ENCODE measurements at places on chromosomes 1 and 21.
A peak's percentile ranks its signal among the peaks of the same experiment; 100 is the strongest.

- DNase-seq: no peak
These were observed 131.8 kb downstream of the ACBD6 start for GRCh38 chr1:180370597-180370996.

DNA sequence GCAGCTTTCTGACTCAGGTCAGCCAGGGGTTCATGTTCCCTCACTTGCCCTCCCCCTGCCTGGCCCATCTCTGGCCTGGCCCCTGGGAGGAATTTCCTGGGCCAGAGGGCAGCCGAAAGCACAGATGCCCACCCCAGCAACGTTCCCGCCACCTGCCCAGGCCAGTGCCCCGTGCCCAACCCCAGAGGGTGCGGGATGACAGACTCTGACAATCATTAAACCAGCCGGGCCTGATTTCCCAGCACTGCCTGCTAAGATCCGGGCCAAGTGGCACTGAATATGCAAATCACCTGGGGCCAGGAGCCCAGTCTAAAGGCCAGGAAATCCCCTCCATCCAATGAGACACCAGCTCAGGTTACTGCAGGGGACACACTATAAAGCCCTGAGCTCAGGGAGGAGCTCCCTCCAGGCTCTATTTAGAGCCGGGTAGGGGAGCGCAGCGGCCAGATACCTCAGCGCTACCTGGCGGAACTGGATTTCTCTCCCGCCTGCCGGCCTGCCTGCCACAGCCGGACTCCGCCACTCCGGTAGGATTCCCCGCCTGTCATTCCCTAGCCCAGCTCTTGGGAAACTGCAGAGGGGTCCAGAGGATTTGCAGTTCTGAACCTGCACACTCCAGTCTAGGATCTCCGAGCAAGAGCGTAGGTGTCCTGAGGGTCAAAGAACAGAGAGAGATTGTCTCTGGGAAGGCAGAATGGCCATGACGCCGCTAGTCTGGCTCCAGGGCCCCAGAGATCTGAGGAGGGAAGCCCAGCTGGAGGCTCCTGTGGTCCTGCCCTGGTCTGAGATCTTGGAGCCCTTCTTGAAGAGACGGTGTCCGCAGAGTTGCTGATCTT is at the start of gene ELF3:
Gene ELF3, plus strand, starts transcription at position 408 of the 836 bp plus-strand sequence. CDS start 550 bp downstream, outside the sequence.
- DNase-seq: peak; percentile 97

- DNase-seq: no peak
These were observed 476.3 kb upstream of the RUNX1 start for GRCh38 chr21:35525443-35525842.

GRCh38 chr1:40690771-40691537 is 550 bp upstream of the NFYC start:
- no peak for DNase-seq

DNA sequence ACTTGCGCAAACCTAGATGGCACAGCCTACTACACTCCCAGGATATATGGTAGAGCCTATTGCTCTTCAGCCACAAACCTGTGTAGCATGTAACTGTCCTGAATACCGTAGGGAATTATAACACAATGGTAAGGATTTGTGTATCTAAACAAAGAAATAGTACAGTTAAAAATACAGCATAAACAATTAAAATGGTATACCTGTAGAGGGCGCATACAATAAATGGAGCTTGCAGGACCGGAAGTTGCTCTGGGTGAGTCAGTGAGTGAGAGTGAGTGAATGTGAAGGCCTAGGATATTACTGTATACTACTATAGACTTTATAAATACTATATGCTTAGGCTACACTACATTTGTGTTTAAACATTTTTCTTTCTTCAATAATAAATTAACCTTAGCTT is 99.3 kb downstream of the PLD5 start:
- DNase-seq: no peak

GRCh38 chr1:61263905-61264824 is 181.8 kb downstream of the NFIA start:
- no peak for DNase-seq

GRCh38 chr1:185541871-185542301 is 192.3 kb upstream of the HMCN1 start:
- no peak for DNase-seq

DNA sequence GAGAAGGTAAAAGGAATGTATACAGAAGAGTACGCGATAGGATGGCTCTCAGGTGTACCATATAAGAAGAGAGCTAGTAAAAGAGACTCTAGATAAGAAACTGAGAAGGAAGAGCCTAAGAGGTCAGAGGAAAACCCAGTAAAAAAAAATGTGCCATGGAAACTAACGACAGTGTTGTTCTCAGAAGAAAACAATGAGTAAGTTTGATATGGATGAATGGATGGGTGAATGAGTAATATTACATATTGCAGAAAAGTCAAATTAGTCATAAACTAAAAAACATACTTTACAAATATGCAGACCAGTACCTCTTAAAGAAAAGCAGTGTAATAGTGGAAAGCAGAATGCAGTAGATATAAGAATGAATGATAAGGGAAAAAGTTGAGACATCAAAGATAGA is 316.2 kb downstream of the HMCN1 start:
- DNase-seq: no peak

GRCh38 chr1:181438013-181438412 is 45.3 kb upstream of the CACNA1E start:
- no peak for DNase-seq

DNA sequence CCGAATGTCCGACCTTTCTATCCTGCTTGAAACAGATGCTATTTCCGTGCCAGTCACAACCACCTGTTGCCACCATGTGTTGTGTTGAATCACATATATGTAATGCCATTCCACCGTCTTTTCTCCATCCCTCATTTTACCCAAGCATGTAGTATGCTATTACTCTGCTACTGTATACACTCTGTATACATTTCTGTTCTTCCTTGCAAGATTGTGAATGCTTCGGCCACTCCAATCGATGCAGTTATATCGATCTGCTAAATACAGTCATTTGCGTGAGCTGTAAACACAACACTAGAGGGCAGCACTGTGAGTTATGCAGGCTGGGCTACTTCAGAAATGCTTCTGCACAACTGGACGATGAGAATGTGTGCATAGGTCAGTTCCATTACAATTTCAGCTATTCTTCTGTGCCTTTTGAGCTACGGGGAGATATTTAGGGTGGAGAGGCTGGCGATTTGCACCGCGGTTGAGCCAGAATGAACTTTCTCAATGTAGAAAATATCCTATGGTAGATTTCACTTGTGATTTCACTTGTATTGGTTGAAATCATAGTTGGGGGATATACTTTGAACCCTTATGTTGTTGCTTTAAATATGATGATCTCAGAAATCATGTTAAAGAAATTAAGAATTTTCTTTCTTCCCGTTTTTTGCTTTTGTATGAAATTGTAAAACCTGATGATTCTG is 289.8 kb downstream of the NTNG1 start:
- DNase-seq: peak; percentile 17

DNA sequence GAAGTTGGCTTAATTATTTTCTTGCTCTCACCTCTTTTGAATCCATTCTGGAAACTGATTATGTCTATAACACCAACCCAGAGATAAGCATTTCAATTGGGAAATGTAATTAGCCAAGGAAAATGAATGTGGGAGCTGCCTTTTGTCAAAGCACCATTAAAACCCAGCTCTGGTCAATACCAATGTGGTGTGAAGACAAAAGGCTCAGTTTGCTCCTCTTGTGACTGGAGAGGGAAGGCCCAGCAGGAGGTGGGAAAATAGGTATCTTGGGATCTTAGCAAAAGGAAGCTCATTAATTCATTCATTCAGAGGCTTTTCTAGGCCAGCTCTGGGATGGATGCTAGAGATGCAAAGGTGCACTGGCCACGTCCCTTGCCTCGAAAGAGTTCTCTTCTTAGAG is 75.0 kb upstream of the SELENON start:
- DNase-seq: no peak

GRCh38 chr1:186643614-186644013 is 36.6 kb downstream of the PTGS2 start:
- no peak for DNase-seq

GRCh38 chr1:151197863-151198253 is 494 bp upstream of the PIP5K1A start:
- DNase-seq: no peak

GRCh38 chr1:39943471-39944290 is 11.3 kb upstream of the MFSD2A start:
- no peak for DNase-seq

- no peak for DNase-seq
These were observed 670 bp downstream of the COX20 start for GRCh38 chr1:244836135-244836521.

DNA sequence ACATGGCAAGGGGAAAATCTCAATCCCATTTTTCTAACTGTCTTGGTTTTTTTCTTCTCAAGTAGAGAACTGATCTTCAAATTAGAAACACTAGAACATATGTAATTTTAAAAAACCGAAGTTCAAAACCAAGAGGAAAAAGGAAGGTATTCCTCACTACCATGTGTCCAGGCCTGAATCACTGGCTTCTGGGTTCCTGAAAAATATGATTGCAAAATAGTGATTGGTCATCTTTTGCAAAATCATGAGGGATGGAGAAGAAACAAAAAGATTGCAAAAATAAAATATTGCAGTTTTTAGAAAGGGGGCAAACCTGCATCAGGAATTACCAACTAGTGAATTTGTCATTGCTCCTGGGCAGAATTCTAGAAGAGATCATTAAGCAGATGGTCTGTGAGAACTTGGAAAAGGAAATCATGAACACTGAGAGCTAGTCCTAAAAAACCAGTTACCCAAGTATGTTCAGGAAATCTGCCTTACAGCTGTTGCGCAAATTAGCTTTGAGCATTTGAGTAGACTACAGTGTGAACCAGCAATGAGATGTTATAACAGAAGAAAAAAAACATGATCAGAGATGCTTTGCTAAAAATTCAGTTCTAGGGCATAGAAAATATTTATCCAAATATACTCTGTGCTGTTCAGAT is 49.4 kb downstream of the SPATA46 start:
- no peak for DNase-seq

DNA sequence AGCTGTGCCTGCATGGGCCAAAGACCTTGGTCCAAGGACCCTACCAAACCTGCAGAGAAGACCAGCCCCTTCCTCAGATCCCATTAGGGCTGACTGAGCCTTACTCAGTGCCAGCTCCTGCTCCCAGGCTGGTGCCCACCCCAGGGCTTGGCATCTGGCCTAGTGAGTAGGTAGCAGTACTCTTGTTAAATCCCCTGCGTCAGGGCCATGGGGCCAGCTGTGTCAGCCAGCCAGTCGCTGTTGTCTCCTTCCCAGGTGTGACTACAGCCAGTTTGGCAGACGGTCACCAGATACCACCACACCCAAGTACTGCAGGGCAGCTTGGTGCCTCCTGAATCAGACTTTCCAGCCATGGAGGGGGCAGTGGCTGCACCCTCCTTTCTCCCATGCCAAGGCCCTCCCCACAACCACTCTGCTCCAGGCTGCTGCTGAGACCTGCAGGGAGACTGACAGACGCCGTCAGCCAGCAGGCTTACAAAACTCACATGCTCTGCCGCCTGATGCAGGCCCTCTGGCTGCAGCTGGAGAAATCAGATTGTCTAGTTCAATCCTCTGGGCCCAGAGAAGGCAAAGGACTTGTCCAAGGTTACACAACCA is 3.0 kb downstream of the TENT5B start:
- no peak for DNase-seq

DNA sequence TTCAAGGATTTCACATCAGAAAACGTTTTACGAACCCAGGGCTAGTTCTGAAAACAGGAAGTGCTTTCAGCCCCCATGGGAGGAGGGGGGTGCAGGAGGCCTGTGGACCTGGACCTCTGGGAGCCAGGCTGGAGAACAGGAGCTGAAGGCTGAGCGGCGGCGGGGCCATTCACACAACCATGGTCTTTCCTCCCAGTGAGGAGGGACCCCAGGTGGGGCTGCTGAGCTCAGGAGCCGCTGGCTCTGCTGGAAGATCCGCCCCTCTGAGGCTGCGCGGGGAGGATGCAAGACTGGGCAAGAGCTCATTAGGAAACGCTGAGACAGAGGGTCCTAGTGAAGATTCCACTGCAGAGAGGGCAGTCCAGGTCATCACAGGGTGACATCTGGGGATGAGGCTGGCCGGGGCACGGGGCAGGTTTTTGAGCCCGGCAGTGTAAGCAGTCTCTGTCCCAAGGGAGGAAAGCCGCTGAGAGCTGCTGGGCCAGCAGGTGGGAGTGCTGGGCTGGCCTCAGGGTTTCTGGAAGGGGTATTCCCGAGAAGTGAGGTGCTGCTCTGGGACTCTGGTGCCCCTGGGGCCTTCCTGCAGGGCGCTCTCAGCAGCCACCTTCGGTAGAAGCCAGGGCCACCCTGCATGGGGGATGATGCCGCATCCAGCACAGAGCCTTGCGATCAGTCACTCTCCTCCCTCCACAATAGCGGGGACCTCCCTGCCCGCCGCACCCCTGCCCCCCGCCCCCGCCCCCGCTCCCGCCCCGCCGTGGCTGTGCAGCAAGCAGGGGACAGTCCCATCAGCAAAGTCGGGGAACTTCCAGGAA is 7.5 kb downstream of the MX2 start:
- no peak for DNase-seq

DNA sequence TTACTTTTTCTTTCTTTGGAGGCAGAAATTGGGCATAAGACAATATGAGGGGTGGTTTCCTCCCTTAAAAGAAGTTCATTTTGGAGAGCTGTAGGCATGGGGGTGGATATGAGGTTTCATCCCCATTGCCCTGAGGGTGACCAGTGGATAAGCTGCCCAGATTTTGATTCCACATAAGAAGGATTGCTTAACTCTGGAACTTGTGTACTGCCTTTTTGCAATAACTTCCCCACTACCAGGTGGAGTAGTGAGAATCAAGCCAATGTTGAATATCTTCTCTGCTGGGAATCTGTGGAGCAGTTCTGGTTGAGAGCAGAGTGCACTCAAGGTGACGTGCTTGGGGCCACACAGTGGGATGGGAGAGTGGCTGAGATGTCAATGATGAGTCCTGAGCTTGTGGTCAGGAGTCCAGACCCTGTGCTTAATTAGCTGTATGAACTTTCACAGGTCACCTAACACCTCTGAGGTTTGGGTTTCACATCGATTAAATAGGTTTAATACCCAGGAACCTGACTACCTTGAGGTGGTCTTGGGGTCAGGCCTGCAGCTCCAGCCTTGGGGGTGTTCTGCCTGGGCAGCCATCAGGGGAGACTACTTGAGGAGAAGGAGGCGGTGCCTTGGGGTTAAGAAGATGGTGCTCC is 152.9 kb downstream of the FCRL5 start:
- DNase-seq: no peak

GRCh38 chr1:159916242-159917051 is 8.9 kb downstream of the TAGLN2 start:
- peak; percentile 32 for DNase-seq

DNA sequence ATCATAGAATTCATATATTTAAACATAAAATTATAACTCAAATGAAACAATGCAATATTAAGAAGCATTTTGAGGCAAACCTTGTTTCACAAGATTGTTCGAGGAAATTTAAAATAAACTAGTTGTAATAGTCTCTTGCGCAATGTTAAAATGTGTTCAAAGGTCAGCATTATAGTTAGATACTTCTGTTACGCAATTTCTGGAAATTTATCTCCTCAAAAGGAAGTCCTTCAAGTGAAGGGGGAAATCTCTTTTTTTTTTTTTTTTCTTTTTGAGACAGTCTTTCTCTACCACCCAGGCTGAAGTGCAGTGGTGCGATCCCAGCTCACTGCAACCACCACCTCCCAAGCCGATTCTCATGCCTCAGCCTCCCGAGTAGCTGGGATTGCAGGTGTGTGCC is 52.1 kb downstream of the FMO4 start:
- DNase-seq: no peak

- DNase-seq: no peak
These were observed 6.0 kb downstream of the DOP1B start for GRCh38 chr21:36162631-36163030.

Measured in NCI-H2029 (cell line).